ENCODE measurements at places on chromosomes 1 and 21.

- DNase-seq, result no peak
These were observed 23.3 kb upstream of the HRNR start for GRCh38 chr1:152247316-152247715.

DNA sequence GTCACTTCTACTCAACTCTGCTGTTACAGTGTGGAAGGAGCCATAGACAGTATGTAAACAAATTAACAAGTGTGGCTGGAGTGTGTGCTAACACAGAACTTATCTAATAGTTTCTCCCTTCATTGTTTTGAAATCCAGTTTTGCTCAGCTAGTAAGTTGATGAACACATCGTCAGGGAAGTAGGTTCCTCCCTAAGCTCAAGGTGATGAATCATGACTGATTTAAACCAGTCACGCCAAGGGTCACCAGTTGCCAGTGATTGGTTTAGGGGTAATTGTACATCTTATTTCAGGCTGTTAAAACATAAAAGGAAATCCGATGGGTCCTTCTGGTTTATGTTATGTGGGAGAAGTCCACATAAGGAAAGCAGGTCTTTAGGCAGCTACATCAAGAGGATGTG lies 97.0 kb upstream of the CHODL start:
- no peak for DNase-seq

GRCh38 chr1:44237721-44238457 lies 24.6 kb downstream of the DMAP1 start:
- peak; percentile 43 for DNase-seq

DNA sequence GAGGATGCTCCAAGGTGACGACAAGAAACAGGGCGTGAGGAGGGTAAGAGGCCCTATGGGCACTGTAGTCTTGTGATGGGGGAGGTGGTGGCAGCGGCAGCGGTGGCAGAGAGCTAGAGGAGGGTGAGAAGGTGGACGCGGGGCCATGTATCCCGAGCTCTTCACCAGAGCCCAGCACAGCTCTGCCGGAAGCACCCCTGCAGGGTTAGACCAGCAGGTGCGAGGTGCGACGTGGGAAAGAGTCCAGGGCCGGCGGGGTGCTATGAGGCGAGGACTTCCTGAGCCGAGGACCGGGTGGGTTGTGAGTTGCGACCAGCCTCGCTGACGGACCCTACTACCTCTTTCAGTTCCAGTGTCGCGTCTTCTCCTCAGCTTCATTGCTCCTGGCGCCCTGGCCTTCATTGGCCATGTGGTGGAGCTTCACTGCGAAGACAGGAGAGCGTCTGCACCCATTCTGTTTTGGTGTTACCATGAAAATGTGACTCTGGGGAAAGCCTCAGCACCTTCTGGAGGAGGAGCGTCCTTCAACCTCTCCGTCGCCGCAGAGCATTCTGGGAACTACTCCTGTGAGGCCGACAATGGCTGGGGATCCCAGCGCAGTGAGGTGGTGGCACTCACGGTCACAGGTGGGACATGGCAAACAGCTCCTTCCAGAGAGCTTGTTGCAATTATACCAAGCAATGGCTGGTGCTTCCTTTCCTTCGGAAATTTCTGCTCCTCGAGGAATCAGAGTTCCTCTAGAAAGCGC lies 67.9 kb upstream of the KIRREL1 start:
- DNase-seq, result no peak

DNA sequence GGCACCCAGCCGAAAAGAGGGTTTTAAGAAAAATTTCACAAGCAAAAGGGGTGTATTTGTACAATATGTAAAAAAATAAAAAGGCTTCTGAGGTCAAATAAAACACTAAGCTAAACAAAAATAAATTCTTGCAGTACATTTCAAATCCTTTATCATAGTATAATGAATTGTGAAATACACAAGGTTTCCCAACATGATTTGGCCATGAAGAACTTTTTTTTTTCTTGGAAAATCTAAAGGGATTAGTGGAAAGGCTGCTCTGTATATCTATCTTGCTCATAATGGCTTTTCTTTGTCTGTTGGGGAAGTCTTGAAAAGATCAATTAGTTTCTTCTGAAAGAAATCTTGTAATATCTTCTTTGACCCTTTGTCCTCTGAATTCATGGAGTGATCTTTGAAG lies 593.4 kb downstream of the PLPP3 start:
- DNase-seq, result no peak

DNA sequence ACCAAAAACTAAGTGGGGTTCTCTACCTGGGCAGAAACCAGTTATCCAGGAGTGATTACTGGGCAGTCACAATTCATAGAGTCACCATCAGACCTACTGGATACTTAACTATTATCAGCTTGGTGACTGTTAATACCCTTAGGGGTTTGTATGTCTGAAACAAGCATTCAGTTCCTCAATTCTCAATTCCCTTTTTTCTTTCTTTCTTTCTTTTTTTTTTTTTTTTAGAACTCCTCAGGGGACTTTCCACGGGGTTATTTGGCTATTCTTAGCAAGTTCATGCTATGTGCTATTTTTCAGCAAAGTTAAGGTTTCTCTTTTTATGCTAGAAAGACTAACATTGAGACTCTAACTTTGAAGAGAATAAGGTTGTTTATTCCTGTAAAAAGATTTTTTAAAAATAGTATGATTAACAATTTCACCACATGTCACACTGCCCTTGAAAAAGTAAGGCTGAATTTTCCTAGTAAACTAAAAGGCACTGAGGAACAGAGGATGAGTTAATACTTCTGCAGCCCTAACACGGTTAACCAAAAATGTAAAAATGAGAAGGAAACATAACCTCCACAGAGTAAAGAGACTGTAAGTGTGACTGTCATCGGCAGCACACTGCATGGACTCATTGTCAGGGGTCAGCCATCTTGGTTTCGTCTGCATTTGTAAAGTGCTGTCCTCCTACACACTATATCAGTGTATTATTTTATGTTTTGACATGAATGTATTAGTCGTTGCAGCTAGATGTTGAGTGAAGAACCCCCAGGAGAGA lies 310.2 kb downstream of the NTNG1 start:
- no peak for DNase-seq

DNA sequence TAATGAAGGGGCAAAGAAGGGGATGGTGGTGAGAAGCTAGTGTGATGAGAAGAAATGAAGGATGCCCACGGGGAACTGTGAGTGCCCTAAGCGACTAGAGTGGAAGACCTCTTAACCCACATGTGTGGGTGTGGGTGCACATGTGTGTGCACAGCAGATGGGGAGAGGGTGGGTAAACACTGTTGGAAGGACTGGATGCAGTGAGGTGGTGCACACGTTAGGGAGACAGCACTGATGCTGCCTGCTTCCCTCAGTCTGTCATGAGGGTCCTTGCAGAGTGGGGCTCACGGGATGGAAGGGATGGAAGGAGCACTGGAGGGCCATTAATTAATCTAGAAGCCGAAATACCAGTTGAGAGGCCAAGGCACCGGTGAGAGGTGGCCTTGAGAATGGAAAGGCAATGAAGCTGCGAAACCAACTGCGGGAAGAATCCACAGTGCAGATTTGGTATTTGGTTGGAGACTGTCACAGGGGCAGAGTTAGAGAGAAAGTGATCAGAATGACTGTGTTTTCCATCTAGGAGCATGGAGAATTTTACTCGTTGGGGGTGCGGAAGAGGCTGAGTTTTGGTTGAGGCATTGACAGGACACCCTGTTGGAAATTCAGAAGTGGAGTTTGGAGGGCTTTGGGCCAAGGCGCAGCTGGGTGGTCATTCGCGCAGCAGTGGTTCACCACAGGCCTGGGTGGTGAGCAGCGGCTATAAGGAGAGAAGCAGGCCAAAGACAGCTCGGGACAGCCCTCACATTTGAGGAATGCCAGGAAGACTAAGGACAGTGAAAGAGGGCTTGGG lies 15.8 kb downstream of the RCSD1 start:
- no peak for DNase-seq

- DNase-seq, result peak; percentile 66
These were observed 15.9 kb downstream of the RNU5D-1 start for GRCh38 chr1:44714944-44715571.

GRCh38 chr1:24465638-24466037 lies 37.0 kb upstream of the RCAN3 start:
- no peak for DNase-seq

DNA sequence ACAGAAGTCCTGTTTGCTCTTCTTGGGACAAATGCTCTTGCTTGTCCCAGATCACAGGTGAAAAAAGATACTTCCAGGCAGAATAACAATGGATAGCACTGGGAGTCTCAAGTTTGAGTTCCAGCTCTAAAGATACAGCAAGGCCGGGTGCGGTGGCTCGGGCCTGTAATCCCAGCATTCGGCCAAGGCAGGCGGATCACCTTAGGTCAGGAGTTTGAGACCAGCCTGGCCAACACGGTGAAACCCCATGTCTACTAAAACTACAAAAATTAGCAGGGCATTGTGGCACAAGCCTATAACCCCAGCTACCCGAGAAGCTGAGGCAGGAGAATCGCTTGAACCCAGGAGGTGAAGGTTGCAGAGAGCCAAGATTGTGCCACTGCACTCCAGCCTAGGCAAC lies 337.6 kb downstream of the SMYD3 start:
- no peak for DNase-seq

GRCh38 chr1:50665413-50665812 lies 242.2 kb upstream of the DMRTA2 start:
- no peak for DNase-seq

GRCh38 chr1:72547412-72547811 lies 265.1 kb upstream of the NEGR1 start:
- no peak for DNase-seq

- peak; percentile 64 for DNase-seq
These were observed 11.5 kb downstream of the MCL1 start for GRCh38 chr1:150567717-150568593.

GRCh38 chr1:152953761-152954160 lies 6.8 kb downstream of the SPRR5 start:
- no peak for DNase-seq

DNA sequence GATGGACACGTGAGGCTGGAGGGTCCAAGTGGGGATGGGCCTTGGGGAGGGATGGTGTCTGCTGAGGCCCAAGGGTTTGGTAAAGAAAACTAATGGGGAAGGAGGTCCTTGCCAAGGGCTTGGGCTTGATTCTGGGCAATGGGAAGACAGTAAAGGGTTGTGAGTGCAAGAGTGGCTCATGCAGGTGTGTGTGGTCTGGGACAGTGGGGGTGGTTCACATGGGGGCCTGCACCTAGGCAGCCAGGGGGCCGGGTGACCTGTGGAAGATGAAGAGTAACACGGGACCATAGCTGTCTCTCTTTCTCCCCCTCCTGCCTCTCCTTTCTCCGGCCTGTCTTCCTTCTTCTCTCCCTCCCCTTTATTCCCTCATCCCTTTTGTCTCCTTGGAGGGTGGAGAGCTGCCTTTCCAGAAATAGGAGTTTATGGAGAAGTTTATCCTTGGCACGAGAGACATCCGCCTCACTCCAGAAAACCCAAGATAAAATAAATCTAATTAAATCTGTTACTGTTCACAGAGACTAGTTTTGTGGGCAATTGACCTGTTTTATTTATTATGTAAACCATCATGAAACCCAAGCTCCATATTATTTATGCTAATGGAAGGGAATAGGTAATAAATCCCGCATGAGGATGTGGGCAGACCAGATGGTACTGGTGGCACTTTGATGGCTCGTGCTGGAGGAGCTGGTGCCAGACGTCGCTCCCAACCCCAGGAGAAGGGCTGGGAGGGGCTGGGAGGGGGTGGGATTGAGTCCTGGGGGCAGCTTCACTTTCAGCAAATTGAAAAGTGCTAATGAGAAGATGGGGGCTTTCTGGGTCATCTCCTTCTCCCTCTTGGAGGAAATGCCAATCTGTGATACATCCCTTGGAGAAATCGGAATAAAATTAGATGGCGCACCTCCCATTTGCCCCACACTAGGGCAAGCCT lies 272.9 kb upstream of the CSF3R start:
- no peak for DNase-seq

- no peak for DNase-seq
These were observed 25.4 kb upstream of the TCEA3 start for GRCh38 chr1:23449958-23450357.

- DNase-seq, result no peak
These were observed 39.1 kb downstream of the MAP3K21 start for GRCh38 chr1:233366575-233366974.

GRCh38 chr1:40977716-40978115 lies 1.8 kb upstream of the CTPS1 start:
- no peak for DNase-seq

- no peak for DNase-seq
These were observed 40.2 kb downstream of the GFI1 start for GRCh38 chr1:92446546-92446945.

DNA sequence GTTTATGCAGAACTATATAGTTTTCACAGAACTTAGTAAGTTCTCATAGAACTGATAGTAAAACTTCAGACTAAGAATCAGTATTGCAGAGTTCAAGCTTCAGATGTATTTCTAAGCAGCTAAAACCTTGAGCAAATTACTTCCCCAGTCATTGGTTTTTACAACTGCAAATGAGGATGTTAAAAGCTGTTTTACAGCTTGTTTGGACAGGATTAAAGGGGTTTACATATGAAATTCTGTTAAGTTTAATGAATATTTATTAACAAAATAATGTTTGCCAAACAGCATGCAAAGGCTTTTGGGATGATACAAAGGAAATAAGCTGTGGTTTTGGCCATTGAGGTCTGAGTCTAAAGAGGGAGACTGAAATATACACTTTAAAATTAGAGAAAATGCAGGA lies 39.1 kb downstream of the CRB1 start:
- DNase-seq, result no peak

- no peak for DNase-seq
These were observed 1583.3 kb downstream of the MRPL39 start for GRCh38 chr21:24023936-24024335.

DNA sequence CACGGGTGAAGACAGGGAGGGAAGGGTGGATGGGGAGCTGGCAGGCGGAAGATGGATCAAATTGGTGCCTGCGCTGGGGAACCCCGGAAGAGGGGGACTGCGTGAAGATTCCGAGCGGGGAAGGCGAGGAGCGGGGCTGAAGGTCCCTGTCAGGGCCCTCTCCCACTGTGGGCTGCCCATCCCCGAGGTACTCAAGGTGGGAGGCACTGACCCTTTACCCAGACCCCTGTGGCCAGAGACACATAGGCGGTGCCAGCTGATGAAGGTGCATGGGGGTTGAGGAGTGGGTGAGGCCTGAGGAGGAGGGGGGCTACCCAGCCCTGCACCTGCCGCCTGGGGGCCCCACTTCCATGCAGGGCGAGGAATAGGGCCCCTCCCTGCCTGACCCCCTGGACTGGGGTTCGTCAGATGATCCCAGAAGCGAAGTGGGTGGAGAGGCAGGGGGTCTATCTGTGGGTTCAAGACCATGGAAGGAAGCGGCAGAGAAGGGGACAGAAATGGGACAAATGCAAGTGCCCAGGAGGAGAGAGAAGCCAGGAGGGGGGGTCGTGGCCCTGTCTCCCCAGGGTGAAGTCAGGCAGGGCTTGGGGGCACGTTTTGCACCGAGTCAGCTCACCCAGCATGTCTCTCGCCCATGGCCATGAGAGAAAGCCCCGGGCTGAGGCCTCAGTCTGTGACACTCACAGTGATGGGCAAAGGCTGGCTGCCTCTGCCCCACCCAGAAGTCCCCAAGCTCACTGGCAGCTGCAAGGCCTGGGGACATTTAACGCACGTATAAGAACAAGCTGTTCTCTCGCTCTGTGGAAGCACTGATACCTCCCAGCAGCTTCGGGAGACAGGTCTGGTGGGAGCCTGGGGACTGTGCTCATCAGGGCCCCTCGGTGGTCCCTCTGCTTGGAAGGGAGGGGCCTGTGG lies 7.0 kb upstream of the MMEL1 start:
- no peak for DNase-seq
